ENCODE measurements at places on chromosomes 1 and 21. TPM values are rescaled to one million over a fixed set of nuclear protein-coding genes. Genes with fewer than 3 reads are reported as not detected.

DNA sequence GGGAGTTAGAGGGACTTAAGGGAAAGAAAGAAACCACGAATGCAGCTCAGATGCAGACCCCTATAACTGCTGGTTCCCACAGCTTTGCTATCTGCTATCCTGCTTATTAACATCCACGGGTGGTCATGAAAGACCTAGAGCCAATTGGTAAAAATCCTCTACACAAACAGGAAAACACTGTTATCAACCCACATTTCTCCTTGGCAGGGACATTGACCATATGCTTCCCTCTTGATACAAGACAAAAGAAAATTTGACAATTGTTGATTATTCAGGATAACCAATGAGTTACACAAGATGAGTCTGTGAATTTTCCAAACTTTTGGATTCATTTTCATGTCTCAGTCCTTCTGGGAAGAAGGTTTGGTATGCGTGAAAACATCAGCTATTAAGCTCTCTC, 90.4 kb downstream of the TIAM1 start:
- H3K36me3 ChIP-seq = no peaks in the 10 kb centered on the region
- DNase-seq = no peak
- H3K27ac ChIP-seq = no peak overlapping the region
- no peaks in the 10 kb centered on the region for H3K27me3 ChIP-seq
- no peaks in the 10 kb centered on the region for H3K4me1 ChIP-seq

- H3K27me3 ChIP-seq = no peaks in the 10 kb centered on the region
- H3K4me1 ChIP-seq = peaks cover 25% of the 10 kb centered on the region
- DNase-seq = no peak
- H3K36me3 ChIP-seq = no peaks in the 10 kb centered on the region
- H3K4me3 ChIP-seq = peak overlapping the region; percentile 65
These were observed 538 bp upstream of the RCAN1 start for GRCh38 chr21:34615487-34615814.

- DNase-seq = no peak
- H3K36me3 ChIP-seq = no peaks in the 10 kb centered on the region
- no peaks in the 10 kb centered on the region for H3K27me3 ChIP-seq
- H3K4me1 ChIP-seq = peaks cover 13% of the 10 kb centered on the region
These were observed 125.9 kb upstream of the GALNT2 start for GRCh38 chr1:229941160-229941559.

GRCh38 chr1:167898578-167899222, 15.2 kb downstream of the ADCY10 start:
- H3K4me3 ChIP-seq = no peak overlapping the region
- H3K36me3 ChIP-seq = no peaks in the 10 kb centered on the region
- H3K4me1 ChIP-seq = peaks cover 10% of the 10 kb centered on the region
- no peaks in the 10 kb centered on the region for H3K27me3 ChIP-seq
- H3K27ac ChIP-seq = no peak overlapping the region
- DNase-seq = no peak

- H3K4me1 ChIP-seq = peaks cover 97% of the 10 kb centered on the region
- no peaks in the 10 kb centered on the region for H3K27me3 ChIP-seq
- peak overlapping the region; percentile 100 for H3K27ac ChIP-seq
- peak overlapping the region; percentile 52 for H3K4me3 ChIP-seq
- H3K36me3 ChIP-seq = peaks cover under 1% of the 10 kb centered on the region
- DNase-seq = no peak
These were observed 12.1 kb downstream of the MCL1 start for GRCh38 chr1:150567341-150567716.

GRCh38 chr1:45328680-45329079, 2.0 kb downstream of the HPDL start:
- no peaks in the 10 kb centered on the region for H3K27me3 ChIP-seq
- peaks cover 5% of the 10 kb centered on the region for H3K4me1 ChIP-seq
- no peak overlapping the region for H3K27ac ChIP-seq
- H3K4me3 ChIP-seq = no peak overlapping the region

DNA sequence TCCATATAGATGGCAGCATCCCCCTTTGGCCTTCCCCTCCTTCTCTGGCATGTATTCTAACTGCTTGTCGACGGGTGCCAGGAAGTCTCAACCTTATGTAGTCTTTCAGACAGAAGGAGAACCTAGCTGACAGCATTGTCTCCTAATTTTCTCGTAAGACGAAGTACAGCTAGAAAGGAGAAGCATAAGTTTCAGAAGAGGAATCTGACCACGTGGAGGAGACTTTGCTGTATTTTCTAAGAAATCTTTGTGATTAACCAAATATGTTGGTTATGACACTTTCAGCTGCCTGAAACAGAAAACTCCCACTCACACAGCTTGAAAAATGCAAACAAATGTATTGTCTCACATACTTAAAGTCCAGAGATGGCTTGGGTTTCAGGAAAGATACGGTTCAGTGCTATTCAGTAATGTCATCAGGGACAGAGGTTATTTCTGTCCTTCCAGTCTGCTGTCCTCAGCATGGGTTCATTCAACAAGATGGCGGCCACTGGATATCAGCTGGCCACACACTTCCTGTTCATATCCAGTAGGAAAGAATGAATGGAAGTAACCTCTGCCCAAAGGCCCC, 109.5 kb upstream of the ZNF648 start:
- DNase-seq = no peak
- H3K4me1 ChIP-seq = peaks cover 28% of the 10 kb centered on the region
- H3K27ac ChIP-seq = peak overlapping the region; percentile 3
- H3K27me3 ChIP-seq = no peaks in the 10 kb centered on the region

DNA sequence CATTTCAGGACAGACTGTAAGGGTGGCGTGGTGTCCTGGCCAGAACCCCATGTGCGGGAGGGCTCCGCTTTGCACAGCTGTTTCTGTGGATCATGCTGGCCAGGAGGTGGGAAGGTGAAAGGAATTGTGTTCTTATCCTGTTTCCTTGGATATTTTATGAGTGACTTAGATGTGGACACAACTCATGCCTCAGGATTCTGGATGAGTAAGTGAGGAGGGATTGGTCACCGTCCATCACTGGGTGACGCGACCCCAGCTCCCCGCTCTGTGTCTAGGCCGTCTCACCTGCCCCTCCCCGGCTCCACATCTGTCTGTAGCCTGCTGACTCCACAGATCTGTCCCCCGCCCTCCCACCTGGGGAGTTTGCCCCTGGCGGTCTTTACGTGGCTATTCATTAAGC, 48.8 kb downstream of the PIK3CD start:
- no peak overlapping the region for H3K4me3 ChIP-seq
- H3K27me3 ChIP-seq = no peaks in the 10 kb centered on the region
- H3K4me1 ChIP-seq = no peaks in the 10 kb centered on the region
- H3K36me3 ChIP-seq = no peaks in the 10 kb centered on the region

DNA sequence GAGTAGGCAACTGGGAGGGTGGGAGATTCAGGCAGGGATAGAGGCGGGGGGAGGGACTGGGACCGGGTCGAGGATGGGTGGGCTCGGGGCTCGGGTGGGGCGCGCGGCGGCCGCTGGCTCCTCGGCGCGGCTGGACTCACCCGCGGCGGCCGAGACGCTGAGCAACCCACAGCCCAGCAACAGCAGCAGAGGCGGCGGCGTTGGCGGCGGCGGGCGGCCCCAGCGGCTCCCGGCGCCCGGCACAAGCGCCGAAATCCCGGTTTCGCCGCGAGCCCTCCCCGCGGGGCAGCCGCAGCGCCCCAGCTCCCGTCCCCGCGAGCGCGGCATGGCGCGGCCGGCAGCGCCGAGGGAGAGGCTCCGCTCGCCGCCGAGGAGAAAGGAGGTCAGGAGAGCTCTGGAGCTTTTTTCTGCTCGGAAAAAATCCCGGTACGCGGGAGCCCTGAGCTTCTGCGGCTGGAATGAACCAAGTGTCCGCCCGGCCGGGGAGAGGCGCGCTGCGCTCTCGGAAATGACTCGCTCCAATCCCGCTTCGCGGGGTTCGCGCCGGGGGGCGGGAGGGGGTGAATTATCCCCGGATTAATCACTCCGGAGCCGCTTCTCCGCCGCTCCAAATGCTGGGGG, at the start of gene CSMD2:
TSS of gene CSMD2 (minus strand) at position 460 of the 621 bp plus-strand sequence. CDS start at position 327, 133 bp downstream.
- H3K36me3 ChIP-seq = no peaks in the 10 kb centered on the region
- H3K27me3 ChIP-seq = peaks cover 66% of the 10 kb centered on the region
- peaks cover 10% of the 10 kb centered on the region for H3K4me1 ChIP-seq
- no peak within 1 kb of the TSS for H3K27ac ChIP-seq
- peak within 1 kb of the TSS; percentile 40 for H3K4me3 ChIP-seq

GRCh38 chr1:209870151-209870831, 42.5 kb downstream of the UTP25 start:
- H3K4me3 ChIP-seq = no peak overlapping the region
- no peak for DNase-seq
- no peaks in the 10 kb centered on the region for H3K4me1 ChIP-seq
- H3K27ac ChIP-seq = no peak overlapping the region
- H3K27me3 ChIP-seq = no peaks in the 10 kb centered on the region

- peak overlapping the region; percentile 41 for H3K4me3 ChIP-seq
- no peaks in the 10 kb centered on the region for H3K4me1 ChIP-seq
- DNase-seq = no peak
- H3K27ac ChIP-seq = no peak overlapping the region
- no peaks in the 10 kb centered on the region for H3K36me3 ChIP-seq
These were observed 97.2 kb downstream of the WDR64 start for GRCh38 chr1:241749041-241749944.

DNA sequence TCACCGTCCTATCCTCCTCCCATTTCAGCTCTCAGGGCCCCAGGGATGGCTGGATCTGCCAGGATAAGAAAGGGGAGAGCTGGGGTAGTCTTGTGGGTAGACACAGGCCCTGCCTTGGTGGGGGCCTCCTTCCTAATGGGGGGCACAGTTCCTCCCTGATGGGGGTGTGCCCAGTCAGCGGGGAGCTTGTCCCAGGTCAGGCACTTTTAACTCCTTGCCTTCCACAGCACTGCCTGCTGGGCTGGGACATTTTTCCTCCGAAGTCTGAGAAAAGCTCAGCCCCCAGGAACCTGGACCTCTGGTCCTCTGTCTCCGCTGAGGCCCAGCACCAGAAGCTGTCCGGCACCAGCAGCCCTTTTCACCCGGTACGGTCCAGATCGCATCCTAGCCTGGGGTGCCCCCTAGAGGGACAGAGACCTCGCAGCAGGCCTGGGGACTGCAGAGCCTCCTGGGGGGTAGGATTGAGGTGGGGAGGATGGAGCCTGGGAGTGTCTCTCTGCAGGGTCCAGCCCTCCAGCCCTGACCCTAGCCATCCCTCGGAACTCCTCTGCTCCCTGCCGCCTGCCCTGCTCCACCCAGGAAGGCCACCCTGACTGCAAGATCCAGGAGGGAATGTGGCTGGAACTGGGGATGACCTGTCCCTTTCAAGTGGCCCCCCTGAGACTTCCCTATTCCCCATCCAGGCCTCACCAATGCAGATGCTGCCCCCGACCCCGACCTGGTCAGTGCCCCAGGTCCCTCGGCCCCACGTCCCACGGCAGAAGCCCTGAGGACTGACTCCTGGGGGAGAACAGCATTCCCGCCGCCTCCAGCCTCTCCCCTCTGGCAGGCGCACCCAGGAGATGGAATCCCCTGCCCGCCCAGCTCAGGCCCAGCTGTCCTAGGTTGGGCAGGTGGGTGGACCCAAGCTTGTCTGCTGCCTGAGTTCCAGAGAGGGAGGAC, 12.0 kb downstream of the MIIP start:
- DNase-seq = no peak
- H3K4me1 ChIP-seq = no peaks in the 10 kb centered on the region
- H3K27me3 ChIP-seq = no peaks in the 10 kb centered on the region

GRCh38 chr1:37676281-37677142, 15.8 kb upstream of the CDCA8 start:
- H3K27me3 ChIP-seq = no peaks in the 10 kb centered on the region
- H3K4me3 ChIP-seq = no peak overlapping the region
- DNase-seq = no peak
- H3K36me3 ChIP-seq = peaks cover 11% of the 10 kb centered on the region
- no peaks in the 10 kb centered on the region for H3K4me1 ChIP-seq
- no peak overlapping the region for H3K27ac ChIP-seq

DNA sequence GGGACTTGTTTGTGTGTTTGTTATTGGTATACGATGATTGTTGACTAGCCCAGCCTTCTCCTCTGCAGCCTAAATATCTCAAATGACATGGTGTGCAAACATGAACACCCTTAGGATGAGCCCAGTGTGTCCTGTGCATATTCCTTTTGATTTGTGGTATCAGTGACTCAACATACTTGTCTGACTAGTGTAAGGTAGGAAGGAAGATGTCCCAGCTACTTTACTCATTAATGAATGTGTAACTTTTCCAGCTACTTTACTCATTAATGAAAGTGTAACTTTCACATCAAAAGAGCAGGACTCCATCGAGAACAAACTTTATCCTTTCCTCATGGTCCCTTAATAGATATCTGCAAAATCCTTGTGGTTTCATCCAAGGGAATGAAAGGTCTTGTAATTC, 2.7 kb upstream of the ZNF692 start:
- H3K4me1 ChIP-seq = peaks cover 19% of the 10 kb centered on the region
- H3K4me3 ChIP-seq = no peak overlapping the region
- H3K36me3 ChIP-seq = no peaks in the 10 kb centered on the region

- no peaks in the 10 kb centered on the region for H3K36me3 ChIP-seq
- H3K4me1 ChIP-seq = peaks cover 96% of the 10 kb centered on the region
- DNase-seq = peak; percentile 75
- peak overlapping the region; percentile 100 for H3K27ac ChIP-seq
These were observed 37.3 kb downstream of the AHDC1 start for GRCh38 chr1:27566462-27567145.

DNA sequence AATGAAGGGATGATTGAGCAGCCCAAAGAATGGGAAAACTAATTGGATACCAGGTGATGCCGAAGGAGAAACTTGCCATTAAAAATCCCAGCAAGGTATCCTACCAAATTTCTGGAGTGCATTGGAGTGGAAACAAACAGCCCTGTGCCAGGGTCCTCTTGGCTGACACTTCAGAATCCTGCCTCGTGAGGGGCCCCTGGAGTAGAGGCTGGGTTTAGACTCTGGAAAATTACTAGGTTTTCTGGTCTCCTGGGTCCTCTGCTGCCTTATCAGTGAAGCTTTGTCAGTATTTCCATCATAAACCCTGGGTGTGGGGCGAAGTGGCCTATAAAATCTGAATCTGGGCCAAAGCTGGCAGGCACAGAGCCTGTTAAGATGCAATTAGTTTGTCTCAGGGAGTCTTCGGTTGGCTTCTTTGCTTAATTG, 289.2 kb upstream of the USP24 start:
- H3K36me3 ChIP-seq = no peaks in the 10 kb centered on the region
- peaks cover 3% of the 10 kb centered on the region for H3K4me1 ChIP-seq
- H3K4me3 ChIP-seq = no peak overlapping the region
- no peaks in the 10 kb centered on the region for H3K27me3 ChIP-seq
- DNase-seq = no peak

The KCNC4 gene
- total RNA-seq = 3.1 TPM

The ZNF648 gene
- 0.07 TPM for total RNA-seq

The TMEM61 gene
- total RNA-seq = not detected

The MLLT11 gene
- 2.8 TPM for total RNA-seq
